Stimulated activated CD4-positive, alpha-beta T cell treated with anti-CD3 and anti-CD28 coated beads, Interleukin-1b, Interleukin-23, amount 100 ng/mL, for 1 hour (primary cell): ENCODE measurements at places on chromosomes 11 and 22.

- peak; percentile 29 for DNase-seq
Measured at GRCh38 chr11:75388386-75389275, 10.7 kb upstream of the RPS3 start.

GRCh38 chr11:225734-226453 is 10.2 kb downstream of the SIRT3 start:
- no peak for DNase-seq

GRCh38 chr11:77851503-77851902 is 30.6 kb downstream of the AAMDC start:
- no peak for DNase-seq

DNA sequence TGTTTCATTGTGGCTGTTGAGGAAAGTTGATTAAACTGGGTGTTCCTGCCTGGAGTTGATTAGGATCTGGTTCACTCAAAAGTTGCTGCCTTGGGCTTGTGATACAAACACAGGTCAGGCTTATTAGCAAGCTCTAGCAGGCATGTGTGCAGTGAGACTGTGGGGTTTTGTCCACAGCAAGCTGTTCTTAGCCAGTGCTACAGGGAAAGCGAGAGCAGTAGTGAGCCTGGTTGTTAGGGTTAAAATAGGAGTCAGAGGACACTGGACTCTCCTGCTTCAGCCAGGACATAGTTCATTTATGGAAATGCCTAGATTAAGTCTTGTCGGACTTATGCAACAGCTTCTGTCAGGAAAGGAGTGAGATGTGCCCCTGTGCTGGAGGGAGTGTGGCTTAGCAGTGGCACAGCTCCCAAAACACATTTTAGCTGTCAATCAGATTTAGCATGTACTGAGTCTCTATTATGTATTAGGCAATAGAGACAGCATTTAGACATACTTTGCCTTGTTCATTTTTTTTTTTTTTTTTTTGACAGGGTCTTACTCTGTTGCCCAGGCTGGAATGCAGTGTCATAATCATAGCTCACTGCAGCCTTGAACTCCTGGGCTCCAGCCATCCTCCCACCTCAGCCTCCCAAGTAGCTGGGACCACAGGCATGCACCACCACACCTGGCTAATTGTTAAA is 8.7 kb downstream of the SNRPD3 start:
- DNase-seq: no peak

DNA sequence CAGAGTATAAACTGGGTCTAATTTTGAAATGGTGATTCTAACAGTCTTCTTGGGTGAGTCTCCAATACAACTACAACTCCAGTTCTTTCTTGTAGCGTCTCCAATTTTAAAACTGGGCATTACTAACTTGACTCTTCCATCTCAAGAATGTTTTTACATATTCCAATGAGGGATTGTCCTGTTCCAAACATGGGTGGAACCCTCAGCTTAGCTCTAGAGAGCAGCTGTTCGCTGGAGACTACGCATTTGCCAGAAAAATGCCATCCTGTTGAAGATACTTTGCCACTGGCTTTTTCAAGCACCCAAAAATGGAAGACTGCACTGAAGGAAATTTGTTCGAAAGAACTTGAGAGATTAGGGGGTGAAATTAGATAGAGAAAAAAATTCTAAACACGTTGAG is 870.0 kb downstream of the NTM start:
- no peak for DNase-seq

GRCh38 chr11:72189455-72190250 is 2.3 kb upstream of the FOLR1 start:
- no peak for DNase-seq

GRCh38 chr11:13222285-13222684 is 55.3 kb upstream of the BMAL1 start:
- no peak for DNase-seq

DNA sequence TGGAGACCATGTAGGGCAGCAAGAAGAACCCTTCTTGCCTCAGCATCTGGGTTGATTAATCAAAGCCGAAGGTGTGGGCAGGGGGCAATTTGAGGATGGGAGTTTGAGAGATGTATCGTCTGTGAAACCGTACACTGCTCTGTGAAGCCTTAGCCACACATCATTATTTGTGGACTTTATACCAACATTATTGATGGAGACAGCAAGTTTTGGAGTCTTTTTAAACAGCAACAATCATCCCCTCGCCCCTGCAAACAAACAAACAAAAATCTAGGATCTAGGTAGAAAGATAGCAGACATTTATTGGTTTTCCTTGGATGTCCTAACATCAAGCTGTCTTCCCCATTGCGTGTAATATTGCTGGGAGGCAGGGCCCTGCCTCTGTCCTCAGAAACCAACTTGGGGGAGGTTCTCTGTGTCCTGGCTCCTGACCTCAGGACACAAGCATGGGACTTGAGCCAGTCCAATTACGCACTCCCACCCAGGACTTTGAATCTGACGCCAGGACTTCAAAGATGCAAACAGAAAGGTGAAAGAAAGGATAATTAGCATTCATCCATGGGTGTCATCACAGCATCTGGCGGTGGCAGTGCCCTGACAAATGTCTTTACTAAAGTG is 61.6 kb upstream of the PLET1 start:
- DNase-seq: no peak

DNA sequence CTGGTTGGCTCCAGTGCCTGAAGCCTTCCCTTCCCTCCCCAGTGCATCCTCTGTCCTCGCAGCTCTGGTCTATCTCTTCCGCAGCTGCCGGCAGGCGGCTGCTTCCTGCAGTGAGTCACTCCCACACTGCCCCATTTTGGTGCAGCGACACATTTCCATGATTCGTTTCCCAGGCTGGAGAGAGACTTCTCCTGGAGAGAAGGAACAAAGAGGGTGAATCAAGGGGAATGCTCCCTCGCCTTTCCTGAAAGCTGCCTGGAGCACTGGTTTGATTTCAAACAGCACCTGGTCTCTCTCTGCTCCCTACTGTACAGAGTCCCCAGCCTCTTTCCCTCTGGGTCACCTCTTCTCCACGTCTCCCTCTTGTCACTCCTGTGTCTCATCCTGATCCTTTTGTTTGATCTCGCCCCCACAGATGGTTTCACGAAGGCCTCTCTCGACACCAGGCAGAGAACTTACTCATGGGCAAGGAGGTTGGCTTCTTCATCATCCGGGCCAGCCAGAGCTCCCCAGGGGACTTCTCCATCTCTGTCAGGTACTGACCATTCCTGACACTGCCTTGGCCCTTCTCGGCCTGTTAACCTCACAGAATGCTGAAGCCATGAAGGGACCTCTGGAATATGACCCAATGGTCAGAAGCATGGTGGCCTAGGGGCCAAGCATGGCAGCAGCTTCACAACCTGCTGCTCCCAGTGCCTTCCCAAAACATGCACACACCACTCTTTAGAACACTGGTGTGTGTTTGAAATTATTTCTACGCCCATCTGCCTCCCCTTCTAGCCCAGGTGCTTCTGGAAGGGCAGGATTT is at the start of gene TMA7B:
TSS of gene TMA7B (plus strand) at position 758 of the 808 bp plus-strand sequence. CDS start 3,978 bp downstream, outside the sequence.
- no peak for DNase-seq

GRCh38 chr22:29606320-29606719 is 2.9 kb downstream of the NF2 start:
- DNase-seq: no peak

DNA sequence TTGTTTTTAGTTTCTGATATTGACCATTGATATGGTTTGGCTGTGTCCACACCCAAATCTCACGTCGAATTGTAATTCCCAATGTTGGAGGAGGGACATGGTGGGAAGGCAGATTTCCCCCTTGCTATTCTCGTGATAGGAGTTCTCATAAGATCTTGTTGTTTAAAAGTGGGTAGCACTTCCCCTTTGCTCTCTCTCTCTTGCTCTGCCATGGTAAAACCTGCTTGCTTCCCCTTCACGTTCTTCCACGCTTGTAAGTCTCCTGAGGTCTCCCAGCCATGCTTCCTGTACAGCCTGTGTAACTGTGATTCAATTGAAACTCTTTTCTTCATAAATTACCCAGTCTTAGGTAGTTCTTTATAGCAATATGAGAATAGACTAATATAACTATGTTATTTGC is 203.6 kb upstream of the CHORDC1 start:
- DNase-seq: no peak

GRCh38 chr11:74822170-74822569 is 73.5 kb downstream of the RNF169 start:
- no peak for DNase-seq

- DNase-seq: no peak
Measured at GRCh38 chr22:29061773-29062172, at the start of gene C22orf31. Gene C22orf31 (minus strand): TSS chr22:29061831. CDS start chr22:29061792, 39 bp downstream.

- DNase-seq: no peak
Measured at GRCh38 chr11:46047520-46047919, 73.7 kb downstream of the PHF21A start.

- DNase-seq: no peak
Measured at GRCh38 chr22:26546282-26546681, 34.0 kb upstream of the TFIP11 start.

DNA sequence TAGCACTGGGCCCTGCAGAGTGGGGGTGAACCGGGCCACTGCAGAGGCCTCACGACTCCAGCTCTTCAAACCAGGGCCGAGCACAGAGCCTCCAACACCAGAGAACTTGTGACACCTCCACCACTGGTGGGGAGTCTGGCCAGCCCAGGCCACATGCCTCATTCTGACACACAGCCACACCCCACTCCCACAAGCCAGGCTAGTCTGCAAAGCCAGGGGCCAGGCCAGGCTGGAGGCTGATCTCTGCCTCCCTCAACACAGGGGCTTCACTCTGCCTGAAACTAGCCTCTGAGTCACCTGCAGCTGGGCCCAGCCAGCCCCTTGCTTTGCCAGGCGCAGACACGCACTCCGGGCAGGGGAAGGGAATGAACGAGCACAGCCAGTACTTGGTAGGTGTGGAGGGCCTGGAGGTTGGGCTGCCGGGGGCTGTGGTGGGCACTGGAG is 102.9 kb downstream of the MED15 start:
- no peak for DNase-seq

DNA sequence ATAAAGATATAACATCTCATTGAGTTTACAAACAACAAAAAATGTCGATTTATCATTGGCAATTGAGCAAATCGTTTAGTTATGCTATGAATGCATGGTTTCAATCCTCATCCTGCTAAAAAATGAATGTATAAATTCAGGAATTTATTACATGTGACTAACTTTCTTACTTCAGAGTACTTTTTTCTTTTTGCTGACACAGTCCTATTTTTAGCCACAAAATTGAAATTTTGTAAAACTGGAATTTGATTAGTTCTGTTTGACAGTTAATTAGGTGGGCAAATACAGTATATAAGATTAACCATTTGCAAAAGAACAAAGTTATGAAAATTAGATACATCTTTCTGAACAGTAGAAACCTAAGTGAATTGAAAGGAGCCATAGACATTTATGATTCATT is 925.0 kb upstream of the CHORDC1 start:
- no peak for DNase-seq

GRCh38 chr11:110524238-110524637 is 94.5 kb downstream of the FDX1 start:
- no peak for DNase-seq

DNA sequence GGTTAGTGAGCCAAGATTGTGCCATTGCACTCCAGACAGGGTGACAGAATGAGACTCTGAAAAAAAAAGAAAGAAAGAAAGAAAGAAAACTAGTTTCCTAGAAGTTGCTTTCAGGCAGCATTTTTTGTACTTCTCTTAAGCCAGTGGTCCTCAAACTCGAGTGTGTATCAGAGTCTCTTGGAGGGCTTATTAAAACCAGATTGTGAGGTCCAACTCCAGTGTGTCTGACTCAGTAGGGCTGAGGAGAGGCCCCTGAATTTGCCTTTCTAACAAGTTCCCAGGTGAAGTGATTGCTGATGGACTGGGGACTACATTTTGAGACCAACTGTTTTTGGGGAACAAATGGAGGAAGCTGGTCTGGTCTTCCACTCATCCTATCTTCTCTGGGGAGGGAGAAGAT is 57.5 kb upstream of the VSTM5 start:
- DNase-seq: no peak

DNA sequence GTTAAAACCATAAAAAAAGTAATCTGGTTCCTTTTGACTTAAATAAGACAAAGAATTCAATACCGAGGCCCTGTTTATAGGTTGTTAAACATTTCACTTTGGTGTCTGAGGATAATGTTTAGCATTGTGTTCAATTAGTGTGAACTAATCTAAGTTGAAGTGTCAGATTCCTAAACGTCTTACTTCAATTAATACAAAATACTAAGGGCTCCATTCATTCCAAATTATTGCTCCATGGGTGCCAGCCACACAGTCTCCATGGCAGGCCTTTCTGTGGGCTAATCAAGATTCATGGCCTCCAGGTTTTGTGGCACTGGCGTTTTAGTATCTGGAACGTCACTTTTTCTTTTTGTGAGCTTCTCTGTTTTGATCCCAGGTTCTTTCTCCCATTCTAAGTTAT is 89.4 kb downstream of the TMEM135 start:
- DNase-seq: no peak

DNA sequence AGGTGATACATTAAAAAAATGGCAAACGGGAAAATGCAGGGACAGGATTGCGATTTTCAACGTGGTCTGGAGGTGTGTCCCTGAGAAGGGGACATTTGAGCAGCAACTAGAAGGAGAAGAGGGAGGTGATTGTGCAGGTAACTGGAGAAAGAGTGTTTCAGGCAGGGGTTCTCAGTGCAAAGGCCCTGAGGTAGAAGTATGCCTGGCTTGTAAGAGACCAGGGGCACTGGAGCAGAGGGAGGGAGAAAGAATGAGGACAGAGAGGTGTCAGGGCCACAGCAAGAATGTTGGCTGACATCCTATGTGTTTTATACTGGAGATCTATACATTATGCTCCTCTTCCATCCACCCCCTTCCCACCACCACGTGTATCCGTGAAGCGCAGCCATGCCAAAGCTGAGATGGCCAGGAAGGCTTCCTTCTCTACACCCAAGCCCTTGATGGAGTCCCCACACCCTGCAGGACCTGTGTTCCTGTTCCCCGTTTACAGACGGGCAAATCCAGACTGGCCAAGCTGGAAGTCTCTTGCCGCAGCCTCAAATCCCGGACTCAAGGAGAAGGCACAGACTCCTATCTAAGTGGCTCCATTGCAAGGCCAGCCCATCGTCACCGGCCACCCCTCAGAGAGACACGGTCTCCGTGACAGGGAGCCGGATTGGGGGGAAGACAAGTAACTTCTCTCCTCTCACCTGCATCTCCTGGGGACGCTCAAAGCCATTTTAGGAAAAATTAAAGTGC is 416.1 kb downstream of the MN1 start:
- no peak for DNase-seq

GRCh38 chr11:69968396-69969347 is 109.4 kb upstream of the ANO1 start:
- no peak for DNase-seq

DNA sequence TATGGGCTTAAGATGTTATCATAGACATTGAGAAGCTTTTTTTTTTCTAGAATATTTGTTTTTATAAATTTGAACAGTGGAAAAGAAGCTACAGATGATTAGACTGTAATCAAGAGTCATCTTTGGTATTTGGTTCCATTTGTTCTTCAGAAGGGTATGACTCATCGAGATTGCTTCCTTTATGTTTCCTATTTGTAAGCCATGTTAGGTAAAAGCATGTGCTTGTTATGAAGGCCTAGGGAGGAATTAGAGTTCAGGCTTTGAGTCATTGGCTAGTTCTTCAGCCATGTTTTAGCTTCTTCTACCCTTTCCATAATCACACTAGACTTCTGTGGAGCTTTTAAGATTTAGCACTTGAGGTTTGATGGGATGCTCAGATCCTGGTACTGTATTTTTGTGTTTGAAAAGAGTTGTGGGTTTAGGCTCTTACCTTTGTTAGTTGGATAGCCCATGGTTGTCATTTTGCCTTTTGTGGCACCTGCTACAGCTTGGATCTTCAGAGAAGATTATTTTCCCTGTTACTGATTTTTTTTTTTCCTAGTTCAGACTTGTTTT is 44.3 kb downstream of the POLD3 start:
- no peak for DNase-seq
